ENCODE measurements at places on chromosomes 7 and 10.
A peak's percentile ranks its signal among the peaks of the same experiment; 100 is the strongest.

DNA sequence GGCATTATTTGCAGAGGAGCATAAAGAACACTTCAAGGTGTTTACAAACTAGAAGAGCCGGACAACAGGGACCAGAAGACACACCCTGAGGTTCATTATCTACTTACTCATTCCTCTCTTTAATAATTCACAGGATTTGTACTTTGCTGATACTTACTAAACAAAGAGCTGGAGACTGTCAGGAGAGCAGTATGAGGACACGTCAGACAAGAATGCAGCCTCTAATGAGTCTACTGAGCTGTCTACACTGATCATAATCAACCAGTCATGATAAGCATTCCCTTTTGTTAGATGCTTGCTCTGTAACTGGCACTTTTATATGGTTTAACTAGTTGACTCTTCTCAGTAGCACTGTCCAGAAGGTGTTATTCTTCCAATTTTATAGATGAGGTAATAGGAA, 243.3 kb upstream of the CDC14C start:
- DNase-seq, result no peak

DNA sequence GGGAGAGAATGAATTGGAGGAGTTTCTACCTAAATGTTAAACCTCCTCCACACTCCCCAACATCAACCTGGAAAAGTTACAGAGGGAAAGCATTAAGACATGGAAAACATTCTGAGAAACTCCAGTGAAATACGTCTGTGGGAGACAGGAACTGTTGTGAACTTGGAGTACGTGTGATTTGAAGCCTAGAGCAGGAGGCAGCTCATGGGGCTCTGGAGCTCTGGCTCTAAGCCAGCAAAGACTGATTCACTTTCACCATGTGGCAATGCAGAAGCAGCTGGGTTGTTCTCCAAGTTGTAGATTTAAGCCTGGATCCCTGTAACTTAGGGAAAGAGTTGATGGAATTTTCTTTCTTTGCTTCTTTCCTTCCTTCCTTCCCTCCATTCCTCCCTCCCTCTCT, 503.2 kb downstream of the NRG3 start:
- DNase-seq, result no peak

- DNase-seq, result no peak
Measured at GRCh38 chr10:10782603-10783002, 235.1 kb upstream of the CELF2 start.

GRCh38 chr10:72808001-72808400, 85.5 kb upstream of the OIT3 start:
- DNase-seq, result peak; percentile 17

DNA sequence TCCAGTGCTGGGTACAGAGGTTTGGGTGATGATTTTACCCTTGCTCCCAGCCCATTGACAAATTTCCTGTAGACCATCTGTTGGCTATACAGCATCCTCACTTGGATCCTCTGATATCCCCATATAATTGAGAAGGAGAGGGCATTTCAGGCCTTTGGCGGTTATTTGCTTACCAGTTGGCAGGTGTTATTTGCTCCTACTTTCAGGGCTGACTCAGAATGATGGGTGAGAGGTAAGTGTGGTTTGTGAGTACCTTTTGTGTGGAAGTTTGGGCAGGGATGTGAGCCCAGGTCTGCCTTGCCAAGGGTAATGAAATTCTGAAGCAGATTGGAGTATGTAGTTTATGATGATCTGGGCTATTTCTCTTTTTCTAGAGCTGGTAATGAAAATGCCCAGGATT, 93.6 kb downstream of the LRMDA start:
- peak; percentile 18 for DNase-seq

DNA sequence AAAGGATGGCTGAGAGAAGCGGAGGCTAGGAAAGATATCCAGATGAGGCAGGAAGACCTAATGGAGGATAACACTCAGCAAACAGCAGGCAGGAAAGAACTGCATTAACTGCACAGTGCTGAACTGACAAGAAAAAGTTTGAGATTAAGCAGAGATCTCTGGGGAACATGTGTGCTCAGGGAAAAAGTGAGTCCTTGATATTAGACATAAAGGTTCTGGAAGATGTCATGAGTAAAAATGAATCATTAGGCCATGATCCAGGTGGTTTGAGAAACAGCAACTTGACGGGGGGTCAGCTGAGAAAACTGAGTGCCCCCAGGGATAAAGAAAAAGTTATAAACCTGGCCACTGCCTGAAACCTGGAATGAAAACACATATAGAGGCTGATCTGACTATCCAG, 27.3 kb upstream of the ANK3 start:
- DNase-seq, result no peak

DNA sequence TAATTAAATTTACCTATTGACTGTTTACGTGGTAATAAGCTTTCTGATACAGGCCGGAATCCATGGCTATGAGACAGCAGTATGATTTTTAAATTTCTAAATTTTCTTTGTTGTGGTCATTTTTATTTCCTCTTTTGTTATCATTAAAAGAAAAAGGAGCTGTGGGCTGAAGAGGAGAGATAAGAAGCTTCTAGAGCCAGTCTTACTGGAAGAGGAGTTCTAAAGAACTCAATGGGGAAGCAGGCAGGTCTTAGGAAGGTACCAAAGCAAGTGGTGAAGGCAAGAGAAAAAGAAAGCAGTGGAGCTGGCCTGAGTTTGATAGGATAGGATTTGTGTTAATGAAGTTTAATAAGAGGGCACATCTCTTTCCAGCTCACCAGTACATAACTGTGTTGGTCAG, 1187.8 kb downstream of the CNTNAP2 start:
- DNase-seq, result no peak

DNA sequence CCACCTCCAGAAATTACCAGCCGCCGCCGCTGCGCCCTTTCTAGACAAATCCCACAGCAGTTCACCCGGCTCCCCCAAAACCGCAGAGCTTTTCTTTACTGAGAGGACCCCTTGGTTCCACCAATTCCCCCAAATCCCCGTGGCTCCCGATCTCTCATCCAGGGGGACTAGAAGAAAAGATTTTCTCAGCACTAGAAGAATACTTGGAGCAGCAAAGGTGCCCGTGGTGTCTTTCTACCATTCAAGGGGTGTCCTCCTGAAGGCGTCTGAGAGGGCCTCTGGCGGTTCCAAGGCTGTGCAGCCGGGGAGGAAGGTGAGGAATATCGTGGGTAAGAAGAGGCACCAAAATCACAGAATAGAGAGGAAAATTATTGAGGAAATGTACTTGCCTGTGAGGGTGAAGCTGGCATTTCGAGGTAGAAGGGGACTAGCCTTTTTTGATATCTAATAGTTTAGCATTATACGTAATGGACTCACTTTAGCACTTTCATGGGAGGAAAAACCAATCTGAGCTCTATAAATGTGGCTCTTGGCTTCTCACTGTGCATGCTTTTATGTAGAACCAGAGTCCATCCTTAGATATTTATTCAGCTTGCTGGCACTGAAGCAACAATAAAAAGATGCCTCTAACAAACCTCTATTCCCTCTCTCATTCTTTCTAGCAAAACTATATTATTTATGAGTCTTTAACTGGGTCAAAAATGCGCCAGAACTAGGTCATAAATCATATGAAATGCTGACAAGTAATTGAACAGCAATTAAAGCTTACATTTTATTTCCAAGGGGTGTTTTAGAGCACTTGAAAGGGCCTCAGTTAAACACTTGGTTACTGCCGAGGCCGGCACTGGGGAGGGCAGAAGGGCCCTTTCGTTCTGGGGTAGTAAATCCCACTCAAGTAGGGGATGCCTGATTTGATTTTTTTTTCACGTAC, 13.8 kb upstream of the HOXA2 start:
- DNase-seq, result no peak

- DNase-seq, result no peak
Measured at GRCh38 chr10:86057708-86058107, 308.9 kb downstream of the GRID1 start.

DNA sequence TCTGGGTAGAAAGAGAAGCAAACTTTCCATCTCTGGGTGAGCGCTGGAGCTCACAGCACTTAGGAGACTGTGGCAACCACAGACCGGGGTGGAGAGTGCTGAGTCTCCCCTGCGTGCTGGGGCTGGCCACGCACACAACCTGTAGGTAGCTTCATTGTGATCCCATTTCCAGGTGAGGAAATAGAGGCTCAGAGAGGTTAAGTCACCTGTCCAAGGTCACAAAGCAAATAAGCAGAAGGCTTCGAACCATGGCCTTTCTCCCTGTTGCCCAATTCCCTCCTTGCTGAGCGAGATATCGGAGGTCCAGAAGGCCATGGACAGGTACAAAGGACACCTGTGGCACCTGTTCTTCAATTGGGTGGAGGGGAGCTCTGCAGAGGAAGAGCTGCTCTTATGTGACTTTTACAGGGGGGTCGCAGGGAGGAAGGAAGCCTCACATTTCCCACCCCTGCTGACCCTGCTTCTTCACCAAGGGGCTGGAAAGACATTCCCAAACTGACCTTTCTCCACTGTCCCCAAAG, 39.4 kb downstream of the ZCCHC24 start:
- DNase-seq, result no peak

DNA sequence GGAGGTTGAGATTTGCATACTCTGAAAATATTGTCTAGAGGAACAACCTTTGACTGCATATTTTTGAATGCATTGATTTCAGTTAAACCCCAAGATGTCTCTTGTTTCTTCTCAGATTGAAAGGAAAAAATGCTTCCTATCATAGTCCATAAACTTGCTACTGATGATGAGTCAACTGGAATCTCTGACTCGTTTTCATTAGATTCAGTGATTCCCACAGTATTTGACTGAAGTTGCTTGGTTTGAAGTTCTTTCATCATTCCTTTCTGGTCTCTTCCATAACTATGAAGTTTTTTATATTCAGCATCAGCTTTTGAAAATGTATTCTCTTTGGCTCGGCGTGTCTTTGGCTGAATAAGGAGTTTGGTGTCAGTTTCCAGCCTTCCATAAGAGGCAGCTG, 10.7 kb downstream of the PEX1 start:
- DNase-seq, result no peak

- DNase-seq, result no peak
Measured at GRCh38 chr7:49398746-49399145, 374.7 kb upstream of the VWC2 start.

DNA sequence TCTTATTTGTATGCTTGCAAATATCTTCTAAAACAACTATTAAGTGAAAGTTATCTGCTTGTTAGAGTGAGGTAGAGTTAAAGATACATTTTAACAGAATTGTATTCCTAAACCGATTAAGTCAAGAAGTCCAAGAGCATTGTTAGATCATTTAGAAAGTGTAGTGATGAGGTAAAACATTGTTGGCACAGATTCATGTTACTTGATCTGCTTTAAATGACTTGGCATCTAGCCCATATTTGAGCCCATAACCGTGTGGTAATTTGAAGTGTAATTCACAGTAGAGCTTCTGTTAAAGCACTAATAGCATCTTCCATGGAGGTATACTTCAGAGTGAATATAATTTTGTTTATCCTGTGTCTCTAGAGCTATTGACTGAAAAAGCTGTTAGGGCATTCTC, 62.1 kb downstream of the PTEN start:
- DNase-seq, result peak; percentile 63

Data from NCI-H2029 (cell line).